ENCODE measurements at places on chromosomes 16 and 17. TPM values are rescaled to one million over a fixed set of nuclear protein-coding genes. Genes with fewer than 3 reads are reported as not detected.

The TGFB1I1 gene
- total RNA-seq = 0.58 TPM

The CCL2 gene
- total RNA-seq = 3.1 TPM

DNA sequence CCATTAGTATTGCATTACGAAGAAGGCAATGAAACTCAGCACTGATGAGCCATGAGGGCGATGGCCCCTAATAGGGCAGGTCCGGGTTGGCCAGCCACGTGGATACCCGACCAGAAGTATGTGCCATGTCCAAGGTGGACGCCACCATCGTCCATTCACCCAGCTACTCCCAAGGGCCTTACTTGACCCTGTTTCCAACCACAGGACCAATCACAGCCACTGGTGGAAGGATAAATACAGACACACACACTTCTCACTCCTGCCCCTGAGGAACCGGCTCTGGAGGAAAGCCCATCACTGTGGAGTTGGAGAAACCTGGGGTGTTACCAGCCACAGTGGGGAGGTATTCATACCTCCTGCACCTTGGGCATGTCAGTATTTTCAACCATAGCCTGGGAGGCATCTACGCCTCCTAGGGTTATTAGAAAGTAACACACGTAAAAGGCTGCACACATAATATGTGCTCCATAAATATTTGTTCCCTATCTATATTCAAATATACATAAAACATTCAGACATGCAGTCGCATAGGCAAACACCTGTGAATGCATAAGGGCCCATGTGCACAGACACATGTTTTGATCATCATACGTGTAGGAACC, 5.4 kb upstream of the ITGA3 start:
- no peak for DNase-seq

DNA sequence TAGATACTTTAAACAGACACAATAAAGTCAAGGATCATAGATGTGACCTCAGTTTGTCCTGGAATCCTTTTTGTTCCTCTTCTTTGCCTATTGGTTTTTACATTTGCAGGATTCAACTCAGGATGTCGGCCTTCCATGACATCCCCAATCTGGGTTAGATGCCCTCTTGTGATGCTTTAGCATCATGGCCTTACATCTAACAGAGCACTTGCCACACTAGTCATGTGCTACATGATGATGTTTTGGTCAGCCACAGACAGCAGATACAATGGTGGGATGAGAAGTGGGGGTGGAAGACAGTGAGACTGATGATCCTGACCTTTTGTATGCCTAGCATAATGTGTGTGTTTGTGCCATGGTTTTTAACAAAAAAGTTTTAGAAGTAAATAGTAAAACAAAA, 1.8 kb upstream of the SYNRG start:
- DNase-seq = no peak

- DNase-seq = no peak
Observed at GRCh38 chr16:306911-307370, 24.0 kb downstream of the PDIA2 start.

DNA sequence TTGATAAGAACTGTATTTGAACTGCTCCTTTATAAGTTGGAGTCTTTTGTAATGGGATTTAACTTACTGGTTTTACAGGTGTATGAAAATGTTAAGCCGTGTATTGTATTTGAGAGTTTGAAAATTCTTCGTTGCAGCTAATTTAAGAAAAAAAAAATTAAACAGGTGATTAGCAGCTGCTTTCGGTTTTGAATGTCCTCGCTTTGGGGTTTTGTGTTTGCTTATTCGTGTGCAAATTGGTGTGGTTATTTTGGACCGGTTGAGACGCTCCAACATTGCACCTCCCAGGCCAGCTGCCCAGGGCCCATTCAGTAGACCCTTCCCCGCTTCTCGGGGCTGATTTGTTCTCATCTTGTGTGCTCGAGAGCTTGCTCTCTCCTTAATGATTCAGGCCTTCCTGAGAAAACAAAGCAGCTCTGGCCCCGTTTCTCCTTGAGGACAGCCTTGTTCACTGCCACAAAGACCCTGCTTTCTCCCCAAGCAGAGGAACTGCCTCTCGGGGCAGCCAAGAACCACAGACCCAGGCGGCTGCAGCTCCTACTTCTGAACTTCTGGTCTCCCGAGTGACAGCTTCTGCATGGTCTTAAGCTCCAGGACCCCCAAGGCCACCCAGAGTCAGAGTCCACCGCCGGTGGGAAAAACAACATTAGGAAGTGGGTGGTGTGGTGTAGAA, 100.5 kb downstream of the MSI2 start:
- DNase-seq = no peak

DNA sequence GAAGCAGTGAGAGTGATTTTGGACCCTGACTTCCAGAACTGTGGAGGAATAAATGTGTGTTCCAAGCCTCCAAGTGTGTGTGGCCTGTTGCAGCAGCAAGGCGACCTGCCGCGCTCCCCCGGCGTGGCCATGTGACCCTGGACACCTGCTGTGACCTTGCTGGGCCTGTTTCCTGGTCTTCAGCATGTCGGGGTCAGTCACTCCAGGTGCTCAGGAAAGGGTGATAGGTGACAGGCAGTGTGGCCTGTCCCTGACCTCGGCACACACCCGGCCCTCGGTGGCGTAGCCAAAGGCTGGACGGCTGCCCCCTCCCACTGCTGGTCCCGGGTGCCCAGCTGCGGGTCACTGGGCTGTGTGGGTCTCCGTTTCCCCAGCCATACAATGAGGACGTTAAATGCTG, 31.8 kb upstream of the ZNF469 start:
- DNase-seq = no peak

The SEPHS2 gene
- total RNA-seq = 55.1 TPM

- no peak for DNase-seq
Observed at GRCh38 chr17:64332502-64332901, 58.2 kb downstream of the PECAM1 start.

The PRKCB gene
- 123 TPM for total RNA-seq

DNA sequence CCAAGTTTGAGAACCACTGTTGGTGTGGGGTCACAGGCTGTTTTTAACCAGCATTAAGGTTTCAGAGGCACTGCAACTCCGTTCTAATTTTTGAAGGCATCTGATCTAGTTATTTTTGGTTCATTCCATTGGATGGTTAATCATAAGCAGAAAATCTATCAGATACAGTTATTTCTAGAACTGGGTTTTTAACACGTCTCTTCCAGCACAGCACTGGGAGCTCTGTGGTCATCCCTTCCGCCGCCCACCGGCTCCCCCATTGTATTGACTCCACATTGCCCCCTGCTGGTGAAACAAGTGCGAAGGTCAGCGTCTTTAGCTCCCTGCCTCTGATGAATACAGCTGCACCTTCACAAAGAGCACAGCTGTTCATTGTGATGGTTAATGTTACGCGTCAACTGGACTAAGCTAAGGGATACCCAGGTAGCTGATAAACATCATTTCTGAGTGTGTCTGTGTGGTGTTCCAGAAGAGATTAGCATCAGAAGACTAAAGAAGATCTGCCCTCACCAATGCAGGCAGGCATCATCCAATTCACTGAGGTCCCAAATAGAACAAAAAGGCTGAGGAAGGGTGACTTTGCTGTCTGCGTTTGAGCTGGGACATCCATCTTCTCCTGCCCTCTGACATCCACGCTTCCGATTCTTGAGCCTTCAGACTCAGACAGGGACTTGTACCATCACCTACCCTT, 8.5 kb downstream of the CCL18 start:
- peak; percentile 32 for DNase-seq

DNA sequence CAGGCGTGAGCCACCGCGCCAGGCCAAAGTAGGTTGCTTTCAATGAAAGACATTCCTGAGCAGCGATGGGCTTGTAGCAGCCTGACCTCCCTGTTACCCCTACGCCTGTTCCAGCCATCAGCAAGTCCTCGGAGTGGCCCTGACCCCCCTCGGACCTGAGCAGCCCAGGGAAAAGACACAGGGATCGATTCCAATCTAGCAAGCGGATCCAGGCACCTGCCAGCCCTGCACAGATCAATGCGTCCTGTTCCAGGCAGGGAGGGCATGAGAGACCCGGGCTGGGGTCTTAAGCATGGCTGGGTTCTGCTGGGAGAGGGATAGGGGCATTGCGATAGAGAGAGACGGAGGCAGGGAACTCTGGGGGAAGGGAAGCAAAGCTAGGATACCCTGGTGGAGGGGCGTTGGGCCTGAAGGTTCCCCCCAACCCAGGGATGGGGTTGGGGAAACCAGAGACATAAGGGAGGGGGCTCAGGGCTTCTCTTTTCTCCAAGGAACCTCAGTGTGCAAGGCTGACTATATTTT, 21.9 kb downstream of the SRCIN1 start:
- no peak for DNase-seq

GRCh38 chr17:56475116-56475515, 118.4 kb upstream of the NOG start:
- no peak for DNase-seq

GRCh38 chr17:9729735-9730420, 61.5 kb downstream of the DHRS7C start:
- DNase-seq = no peak

DNA sequence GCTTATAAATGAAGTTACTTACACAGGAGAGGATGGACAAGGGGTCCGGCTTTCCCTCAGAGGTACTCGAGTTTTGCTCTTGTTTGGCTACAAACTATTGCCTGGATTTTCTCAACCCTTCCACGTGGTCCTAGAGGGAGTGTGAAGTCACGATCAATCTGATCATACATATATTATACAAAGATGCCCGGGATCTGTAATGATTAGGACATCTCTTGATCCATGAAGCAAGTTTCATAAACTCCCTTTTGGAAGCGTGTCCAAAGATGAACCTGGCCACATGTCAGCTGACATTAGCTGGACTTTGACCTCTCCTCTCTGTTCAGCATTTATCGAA, 2.3 kb upstream of the CDH11 start:
- no peak for DNase-seq

The CDRT15L2 gene
- not detected for total RNA-seq

GRCh38 chr16:11264155-11264832, 4.8 kb downstream of the TNP2 start:
- no peak for DNase-seq

GRCh38 chr17:67779098-67779672, 46.1 kb upstream of the BPTF start:
- peak; percentile 36 for DNase-seq

The MFAP4 gene
- total RNA-seq = not detected

The SETD6 gene
- total RNA-seq = 38.6 TPM

DNA sequence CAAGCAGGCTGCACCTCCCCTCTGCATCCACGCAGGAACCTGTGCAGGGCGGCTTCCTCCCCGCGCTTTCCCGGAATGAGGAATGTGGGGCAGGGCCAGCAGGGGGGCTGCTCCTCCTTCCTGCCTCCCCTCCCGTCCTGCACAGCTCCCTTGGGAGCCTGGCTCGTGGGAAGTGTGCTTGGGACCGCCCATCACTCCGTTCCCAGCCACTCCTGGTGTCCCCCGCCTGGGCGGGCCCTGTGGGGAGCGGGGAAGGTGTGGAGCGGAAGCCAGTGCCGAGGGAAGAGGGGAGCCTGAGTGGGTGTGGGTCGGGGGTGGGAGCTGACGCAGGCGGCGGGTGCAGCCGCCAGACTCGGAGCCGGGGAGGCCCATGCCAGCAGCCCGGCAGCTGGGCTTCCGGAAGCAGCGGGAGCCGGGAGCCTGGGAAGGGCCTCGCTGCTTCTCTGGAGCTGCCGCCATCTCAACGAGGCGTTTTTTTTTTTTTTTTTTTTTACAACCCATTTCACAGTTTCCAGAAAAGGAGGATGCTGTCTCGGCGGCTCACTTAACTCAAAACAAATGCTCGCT, 24.1 kb downstream of the BAHCC1 start:
- DNase-seq = no peak

- DNase-seq = no peak
Observed at GRCh38 chr16:66367968-66368891, 1.7 kb downstream of the CDH5 start.

The RTN4RL1 gene
- 0.41 TPM for total RNA-seq

GRCh38 chr16:68396481-68396880, 51.8 kb downstream of the SMPD3 start:
- peak; percentile 35 for DNase-seq

Data from naive thymus-derived CD8-positive, alpha-beta T cell (primary cell).